ENCODE measurements at places on chromosomes 7 and 10.

GRCh38 chr10:125005312-125006187 is 63.6 kb downstream of the ZRANB1 start:
- DNase-seq, result no peak

DNA sequence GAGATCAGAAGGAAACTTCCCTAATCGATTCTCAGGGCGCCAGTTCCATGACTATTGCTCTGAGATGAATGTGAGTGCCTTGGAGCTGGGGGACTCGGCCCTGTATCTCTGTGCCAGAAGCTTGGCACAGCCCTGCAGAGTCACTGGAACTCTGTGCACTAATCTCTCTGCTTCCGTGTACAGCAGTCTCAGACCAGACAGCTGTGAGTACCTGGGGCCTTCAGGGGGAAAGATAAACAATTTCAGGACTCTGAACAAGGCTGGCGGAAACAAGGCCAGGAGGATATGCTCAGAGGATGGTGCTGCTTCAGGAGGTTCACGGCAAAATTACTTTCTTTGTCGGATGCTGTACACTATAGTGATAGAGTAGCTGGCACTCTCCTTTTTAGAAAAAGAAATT is 131.7 kb upstream of the PRSS58 start:
- DNase-seq, result no peak

DNA sequence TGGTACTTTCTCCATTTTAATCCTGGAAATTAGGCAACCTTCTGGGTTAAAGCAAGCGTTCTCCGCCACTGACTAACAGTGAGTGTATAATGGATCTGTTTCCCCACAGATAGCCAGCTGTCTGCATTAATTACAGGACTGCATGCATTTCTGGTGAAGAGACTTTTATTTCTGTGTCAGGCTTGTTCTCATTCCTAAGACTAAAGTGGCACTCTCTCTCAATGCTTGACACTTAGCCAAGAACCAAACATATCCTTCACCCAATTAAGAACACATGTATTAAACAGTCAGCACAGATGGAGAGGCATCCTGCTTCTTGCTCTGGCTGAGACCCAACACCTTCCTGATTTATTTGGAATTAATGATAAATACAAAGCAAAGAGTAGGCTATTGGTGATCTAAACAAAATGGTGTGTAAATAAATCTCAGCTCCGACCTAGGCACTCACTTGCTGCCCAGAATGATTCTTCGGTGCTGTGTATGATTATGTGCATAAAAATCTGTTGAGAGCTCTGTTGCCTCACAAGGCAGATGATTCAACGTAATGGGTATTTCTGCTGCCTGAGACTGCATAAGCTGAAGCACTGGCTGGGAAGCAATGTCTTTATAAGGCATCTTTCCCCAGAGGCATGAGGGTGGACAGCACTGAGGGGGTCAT is 16.8 kb downstream of the CALU start:
- no peak for DNase-seq

GRCh38 chr10:86443936-86444335 is 77.3 kb upstream of the GRID1 start:
- DNase-seq, result no peak

GRCh38 chr7:27134392-27134791 is 3.8 kb upstream of the HOXA4 start:
- no peak for DNase-seq

DNA sequence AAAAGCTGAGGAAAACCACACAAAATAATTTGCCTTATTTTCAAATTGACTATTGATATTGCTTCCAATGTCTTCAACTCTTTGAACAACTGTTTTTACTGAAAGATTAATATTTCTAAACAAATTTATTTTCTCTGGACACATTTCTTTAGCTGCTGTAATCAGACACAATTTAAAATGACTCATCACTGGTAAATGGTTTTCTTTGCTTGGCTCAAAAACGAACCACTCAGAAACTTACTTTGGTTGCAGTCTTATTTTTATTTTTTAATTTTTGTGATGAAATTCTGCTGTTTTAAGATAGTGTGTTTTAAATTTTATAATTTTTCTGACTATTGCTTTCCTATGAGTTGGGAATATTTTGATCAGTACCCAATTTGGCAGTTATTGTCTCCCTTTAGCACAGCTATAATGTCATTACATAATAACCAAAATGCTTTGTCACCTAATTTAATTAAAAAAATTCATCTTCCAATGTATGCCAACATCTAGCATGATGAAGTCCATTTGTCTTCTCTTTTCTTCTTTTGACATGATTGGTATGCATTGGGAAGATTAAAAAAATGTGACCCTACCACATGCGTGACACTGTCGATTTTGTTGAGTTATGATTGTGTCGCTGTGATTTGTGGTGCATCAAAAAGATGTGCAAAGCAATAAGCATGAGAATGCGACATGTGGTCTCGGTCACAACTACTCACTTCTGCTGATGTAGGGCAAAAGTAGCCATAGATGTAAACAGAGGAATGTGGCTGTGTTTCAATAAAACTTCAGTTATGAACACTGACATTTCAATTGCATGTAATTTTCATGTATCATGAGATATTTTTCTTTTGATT is 222.3 kb downstream of the SUGCT start:
- DNase-seq, result no peak

GRCh38 chr10:10917031-10917430 is 100.6 kb upstream of the CELF2 start:
- no peak for DNase-seq

- no peak for DNase-seq
Observed at GRCh38 chr10:129758207-129759021, 205.7 kb downstream of the EBF3 start.

DNA sequence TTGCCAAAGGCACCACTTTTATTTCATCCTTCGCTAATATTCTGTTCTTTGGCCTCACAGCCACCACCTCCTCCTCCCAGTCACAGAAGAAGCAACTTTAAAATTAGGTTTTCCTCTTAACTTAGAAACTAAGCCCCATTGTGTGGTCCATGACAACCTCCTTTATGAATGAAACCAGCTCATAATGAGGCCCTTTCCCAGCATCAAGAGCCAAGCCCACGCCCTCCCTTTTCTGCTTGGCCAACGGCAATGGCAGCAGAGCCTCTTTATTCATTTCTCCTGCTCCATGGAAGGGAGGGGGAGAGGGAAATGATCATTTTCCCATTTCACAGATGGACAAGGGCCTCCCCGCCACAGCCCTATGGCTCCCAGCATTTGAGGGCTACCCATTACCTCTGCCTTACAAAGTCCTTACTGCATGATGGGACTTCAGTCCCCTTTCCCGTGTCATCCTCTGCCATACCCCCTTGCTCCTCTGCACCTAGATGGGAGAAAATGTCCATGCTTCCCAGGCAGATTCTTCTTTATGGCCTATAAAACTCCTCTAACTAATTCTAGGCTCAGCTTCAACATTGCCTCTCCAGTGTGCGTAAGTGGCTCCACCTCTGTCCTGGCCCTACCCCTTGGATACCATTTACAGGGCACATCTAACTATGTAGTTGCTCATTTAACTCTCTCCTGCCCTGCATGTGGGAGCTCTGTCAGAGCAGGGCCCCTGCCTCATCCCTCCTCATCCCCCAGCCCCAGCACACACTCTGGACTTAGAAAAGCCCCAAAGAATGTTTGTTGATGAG is 475.5 kb downstream of the RPS24 start:
- no peak for DNase-seq

DNA sequence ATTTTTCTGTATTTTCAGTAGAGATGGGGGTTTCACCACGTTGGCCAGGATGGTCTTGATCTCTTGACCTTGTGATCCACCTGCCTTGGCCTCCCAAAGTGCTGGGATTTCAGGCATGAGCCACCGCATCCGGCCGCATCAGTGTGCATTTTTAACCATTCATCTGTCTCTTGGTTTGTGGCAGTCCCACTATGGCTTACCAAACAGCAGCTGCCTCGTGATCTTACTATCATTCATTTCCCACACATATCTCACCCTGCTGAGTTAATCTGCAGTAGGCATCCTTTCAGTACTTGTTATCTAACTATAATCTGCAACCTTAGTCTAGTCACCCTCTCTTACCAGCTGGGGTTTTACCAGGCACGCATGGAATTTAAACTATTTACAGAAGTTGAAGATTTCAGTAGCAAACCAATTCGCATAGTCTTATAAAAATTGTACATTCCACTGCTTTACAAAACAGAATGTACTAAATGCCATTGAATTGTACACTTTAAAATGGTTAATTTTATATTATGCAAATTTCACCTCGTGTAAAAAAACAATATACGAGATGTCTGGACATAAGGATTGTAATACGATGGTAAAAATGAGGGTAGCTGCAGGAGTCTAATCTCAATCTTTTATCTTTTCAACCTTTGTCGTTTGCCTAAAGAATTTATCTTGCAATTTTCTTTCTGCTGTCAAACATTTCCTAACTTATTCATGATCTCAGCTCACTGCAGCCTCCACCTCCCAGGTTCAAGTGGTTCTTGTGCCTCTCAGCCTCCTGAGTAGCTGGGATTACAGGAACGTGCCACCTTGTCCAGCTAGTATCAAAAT is 4.6 kb upstream of the TBC1D12 start:
- no peak for DNase-seq

GRCh38 chr7:100465702-100466311 is 1.7 kb upstream of the SPACDR start:
- DNase-seq, result peak; percentile 48

GRCh38 chr10:72561745-72562166 is 64.1 kb downstream of the MICU1 start:
- no peak for DNase-seq

- no peak for DNase-seq
Observed at GRCh38 chr10:97503406-97503805, 4.7 kb downstream of the UBTD1 start.

DNA sequence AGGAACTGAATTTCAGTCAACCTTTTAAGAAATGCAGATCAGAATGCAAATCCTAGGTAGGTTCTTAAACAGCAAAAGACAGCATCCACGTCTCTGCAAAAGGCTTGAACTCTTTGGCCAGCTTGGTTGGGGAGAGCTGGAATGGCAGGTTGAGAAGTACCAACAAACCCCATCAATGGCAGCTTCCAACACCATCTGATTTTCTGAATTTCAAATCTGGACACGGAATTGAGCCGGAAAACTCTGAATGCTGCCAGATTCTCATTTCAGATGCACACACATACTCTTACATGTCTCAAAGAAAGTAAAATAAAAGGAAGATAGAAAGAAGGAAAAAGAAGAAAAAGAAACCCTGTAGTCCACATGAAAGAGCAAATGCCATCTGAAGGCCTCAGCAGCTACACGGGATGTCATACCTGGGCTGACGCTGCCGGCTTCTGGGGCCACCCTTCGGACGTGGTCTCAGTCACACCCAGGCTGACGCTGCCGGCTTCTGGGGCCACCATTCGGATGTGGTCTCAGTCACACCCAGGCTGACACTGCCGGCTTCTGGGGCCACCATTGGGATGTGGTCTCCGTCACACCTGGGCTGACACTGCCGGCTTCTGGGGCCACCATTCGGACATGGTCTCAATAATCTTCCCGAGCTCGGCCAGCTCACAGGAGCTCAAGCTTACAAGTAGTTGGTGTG is 165.3 kb downstream of the PTPRN2 start:
- no peak for DNase-seq

- DNase-seq, result no peak
Observed at GRCh38 chr10:5486853-5487235, 12.5 kb downstream of the CALML5 start.

DNA sequence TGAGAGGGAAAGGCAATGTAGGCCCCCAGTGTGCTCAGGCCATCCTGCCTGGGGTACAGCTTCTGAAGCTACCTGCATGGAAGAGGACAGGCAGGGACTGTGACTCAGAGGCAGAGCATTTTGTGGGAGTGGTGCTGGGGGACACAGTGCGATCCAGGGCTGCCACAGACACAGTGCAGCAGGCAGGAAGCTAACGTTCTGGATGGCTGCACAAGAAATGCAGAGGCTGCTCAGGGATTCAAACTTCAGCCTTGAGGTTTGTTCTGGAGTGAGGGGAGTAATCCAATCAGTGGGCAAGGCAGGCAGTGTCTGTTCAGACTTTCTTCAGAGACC is 648.0 kb upstream of the IGFBP3 start:
- no peak for DNase-seq

DNA sequence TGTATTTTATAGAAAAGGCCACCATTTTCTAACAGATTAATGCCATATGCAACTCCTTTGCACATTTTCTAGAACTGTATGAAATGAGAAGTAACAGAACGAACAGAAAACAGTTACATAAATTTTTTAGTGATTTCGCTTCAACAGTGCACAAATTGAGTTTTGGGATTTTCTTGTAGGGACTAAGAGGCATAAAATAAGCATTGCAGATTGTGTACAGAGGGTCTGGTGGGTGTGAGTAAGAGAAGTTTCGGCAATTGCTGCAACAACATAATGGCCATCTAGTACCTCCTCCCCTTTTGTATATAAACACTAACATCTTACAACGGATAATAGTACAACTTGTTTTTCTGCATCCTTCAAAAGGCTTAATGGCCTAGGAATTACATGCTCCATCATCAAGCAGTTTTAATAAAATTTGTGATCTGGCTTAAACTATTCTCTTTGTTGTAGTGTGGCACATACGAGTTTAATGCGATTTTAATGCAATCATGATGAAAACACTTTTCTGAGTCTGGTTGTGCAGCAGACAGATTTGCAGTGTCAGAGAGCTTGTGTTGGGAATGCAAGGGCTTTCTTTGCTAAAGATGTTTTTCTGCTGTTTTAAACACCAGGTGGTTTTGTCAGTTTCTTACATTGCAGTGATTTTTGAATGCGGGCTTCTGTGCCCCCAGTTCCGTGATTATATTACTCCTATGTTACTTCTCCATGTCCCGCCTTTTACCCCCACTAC is 2.9 kb downstream of the GLCCI1 start:
- DNase-seq, result no peak

DNA sequence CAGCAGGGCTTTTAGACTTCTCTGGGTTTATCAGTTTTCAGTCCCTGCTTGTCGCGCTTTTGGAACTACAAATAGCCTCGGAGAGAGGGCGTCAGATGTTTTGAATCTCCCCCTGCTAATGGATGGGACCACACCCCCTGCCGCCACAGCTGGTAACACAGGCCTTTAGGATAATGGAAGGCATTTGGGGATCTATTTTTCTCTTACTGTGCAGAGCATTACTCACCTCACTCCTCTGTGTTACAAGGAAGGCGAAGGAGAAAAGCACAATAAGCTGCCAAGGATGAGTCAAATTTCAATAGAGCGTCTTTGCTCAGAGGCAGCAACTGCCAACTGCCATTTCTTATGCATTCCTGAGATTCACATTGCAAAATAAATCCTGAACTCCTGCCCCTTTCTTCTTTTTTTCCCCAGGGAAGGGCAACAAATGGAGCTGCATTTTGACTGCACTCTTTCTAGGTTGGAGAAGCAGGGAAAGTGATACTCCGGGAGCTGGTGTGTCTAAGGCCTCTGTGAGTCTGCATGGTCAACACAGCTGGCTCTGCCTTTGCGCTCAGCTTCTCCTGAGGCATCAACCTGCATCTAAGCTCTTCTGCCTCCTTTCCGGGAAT is 31.5 kb upstream of the SMNDC1 start:
- DNase-seq, result no peak

GRCh38 chr10:101354328-101355071 is 535 bp downstream of the BTRC start:
- peak; percentile 14 for DNase-seq

- no peak for DNase-seq
Observed at GRCh38 chr10:82564353-82565196, 689.6 kb downstream of the NRG3 start.
